Amygdala (tissue), 56 donors: ENCODE measurements at places on chromosomes 12 and 14.

- DNase-seq, result no peak
Measured at GRCh38 chr14:23299986-23300686, 2.5 kb downstream of the PPP1R3E start.

DNA sequence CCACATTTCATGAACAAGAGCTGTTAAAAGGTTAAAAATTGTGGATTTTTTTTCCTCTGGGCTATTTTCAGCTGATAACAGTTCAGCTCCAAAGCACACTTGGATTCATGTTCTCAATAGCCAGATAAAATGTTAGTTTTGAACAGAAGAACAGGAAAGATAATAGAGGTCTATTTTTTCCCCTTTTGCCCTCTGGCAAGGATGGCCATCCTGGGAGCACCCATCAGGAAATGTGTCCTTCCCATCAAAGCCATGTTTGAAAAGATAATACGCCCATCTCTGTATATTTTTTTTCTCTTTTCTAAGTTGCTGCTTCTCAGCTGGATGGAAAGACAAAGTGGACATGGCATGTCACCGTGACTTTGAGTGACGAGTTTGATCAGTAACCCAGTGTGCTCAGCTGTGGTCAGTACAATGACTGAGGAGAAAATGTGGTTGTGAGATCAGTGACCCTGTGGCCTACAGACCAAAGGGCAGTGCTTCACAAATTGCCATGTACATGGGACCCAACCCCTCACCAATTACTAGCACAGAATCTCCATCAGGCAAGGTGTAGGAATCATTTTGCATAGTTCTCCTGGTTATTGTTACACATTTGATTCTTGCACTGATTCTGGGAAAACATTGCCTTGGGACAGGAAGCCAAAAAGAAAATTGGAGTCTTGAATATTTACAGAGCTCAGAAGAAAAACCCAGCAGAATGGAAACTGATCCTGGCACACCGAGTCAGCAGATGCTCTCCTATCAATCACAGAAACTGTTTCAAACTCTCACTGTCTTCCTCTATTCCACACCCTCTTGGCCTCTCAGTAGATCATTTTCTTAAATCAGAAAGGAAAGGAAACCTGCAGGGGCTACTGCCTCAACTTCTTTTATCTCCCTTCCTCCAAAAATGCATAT, 64.3 kb downstream of the ANO6 start:
- DNase-seq, result no peak

GRCh38 chr12:63821781-63822251, 22.7 kb upstream of the SRGAP1 start:
- no peak for DNase-seq

GRCh38 chr12:104643093-104643818, 186.5 kb downstream of the CHST11 start:
- no peak for DNase-seq

- no peak for DNase-seq
Measured at GRCh38 chr12:76236640-76237039, 111.6 kb downstream of the BBS10 start.

DNA sequence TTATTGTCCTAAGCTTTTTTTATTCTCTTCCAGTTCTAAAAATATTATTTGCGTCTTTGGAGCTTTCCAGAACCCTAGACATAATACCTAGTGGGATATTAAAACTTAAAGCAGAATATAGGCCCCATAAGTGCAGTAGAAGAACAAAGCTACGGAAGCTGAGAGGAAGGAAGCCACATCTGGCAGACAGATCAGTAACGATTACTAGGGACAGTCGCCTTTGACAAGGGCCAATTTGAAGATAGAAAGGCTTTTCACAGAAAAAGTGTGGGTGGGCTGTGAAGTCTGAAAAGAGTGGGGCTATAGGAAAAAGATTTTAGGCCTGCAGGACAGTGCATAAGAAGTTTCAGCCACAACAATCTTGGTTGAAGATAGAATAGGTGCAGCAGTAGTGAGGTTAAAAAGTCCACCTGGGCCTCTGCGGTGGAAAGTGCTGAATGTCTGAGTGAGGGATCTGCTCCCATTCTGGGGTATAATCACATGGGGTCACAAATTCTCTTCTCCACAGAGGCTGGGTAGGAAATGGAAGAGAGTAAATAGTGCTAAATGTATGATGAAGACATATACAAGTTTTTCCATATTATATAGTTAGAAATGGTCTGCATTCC, 114.5 kb downstream of the CMAS start:
- no peak for DNase-seq
